Adipocyte (in vitro differentiated cells): ENCODE measurements at places on chromosomes 4 and X.

DNA sequence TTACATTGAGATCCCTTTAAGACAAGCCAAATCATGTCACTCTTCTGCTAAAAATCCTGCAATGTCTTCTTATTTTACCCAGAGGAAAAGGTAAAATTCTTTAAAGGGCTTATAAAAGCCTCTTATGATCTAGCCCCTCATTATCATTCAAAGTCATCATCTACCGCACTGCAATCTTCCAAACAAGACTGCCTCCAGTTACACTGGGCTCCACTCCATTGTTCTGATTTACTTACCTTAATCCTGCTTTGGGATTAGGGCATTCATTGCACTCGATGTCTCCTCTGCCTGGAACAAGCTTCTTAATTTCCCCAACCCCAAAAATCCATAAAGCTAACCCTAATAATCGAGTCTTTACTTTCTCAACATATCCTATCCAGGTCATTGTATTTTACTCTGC lies 269.1 kb downstream of the PCDH18 start:
- no peak for DNase-seq

- no peak for DNase-seq
Measured at GRCh38 chr4:186347743-186348142, 81.8 kb downstream of the F11 start.

- no peak for DNase-seq
Measured at GRCh38 chrX:10064736-10065135, 92.0 kb upstream of the CLCN4 start.

- DNase-seq = no peak
Measured at GRCh38 chr4:7095611-7096155, 27.8 kb upstream of the GRPEL1 start.

- no peak for DNase-seq
Measured at GRCh38 chr4:75232546-75232945, 281.7 kb downstream of the RCHY1 start.

GRCh38 chr4:15695240-15695699 lies 7.6 kb upstream of the BST1 start:
- peak; percentile 25 for DNase-seq

- no peak for DNase-seq
Measured at GRCh38 chrX:9418262-9418661, 46.6 kb upstream of the TBL1X start.

- DNase-seq = peak; percentile 81
Measured at GRCh38 chr4:26032630-26033317, 118.8 kb downstream of the SMIM20 start.

DNA sequence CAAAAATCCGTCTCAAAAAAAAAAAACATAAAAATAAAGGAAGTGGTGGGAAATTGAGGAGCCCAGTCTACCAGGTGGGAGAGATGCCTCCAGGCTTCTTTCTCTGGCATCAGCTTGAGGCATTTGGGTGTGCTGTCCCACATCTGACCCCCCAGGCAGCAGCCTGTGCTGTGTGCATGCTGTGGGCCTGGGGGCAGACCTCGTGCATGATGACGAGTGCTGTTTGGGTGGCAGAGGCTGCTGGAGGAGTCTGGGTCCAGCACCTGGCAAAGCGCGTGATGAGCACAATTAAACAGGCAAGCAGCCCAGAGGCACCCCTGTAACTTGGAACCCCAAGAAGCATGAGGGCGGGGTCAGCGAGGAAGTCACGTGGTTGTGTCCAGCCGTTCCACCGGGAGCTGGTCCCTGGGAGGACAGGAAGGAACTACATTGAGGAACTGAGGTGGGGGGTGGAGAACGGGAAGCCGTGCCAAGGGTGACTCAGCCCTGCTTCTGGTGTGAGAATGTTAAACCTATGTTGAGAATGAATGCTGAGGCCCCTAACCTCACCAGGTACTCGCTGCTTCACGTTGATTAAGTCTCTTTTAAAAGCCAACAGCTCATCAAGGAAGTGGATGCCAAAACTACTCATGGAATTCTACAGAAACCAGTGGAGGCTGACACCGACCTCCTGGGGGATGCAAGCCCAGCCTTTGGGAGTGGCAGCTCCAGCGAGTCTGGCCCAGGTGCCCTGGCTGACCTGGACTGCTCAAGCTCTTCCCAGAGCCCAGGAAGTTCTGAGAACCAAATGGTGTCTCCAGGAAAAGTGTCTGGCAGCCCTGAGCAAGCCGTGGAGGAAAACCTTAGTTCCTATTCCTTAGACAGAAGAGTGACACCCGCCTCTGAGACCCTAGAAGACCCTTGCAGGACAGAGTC lies 6.1 kb downstream of the TACC3 start:
- no peak for DNase-seq

DNA sequence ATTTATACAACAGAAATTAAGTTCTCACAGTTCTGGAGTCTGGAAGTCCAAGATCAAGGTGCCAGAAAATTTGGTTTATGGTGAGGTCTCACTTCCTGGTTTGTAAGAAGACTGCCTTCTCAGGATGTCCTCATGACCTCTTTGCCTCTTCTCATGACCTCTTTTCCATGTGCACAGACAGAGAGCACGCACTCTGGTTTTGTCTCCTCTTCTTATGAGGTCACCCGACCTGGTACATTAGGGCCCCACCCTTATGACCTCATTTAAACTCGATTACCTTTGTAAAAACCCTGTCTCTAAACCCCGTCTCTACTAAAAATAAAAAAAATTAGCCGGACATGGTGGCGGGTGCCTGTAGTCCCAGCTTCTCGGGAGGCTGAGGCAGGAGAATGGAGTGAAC lies 155.9 kb downstream of the KIT start:
- no peak for DNase-seq

DNA sequence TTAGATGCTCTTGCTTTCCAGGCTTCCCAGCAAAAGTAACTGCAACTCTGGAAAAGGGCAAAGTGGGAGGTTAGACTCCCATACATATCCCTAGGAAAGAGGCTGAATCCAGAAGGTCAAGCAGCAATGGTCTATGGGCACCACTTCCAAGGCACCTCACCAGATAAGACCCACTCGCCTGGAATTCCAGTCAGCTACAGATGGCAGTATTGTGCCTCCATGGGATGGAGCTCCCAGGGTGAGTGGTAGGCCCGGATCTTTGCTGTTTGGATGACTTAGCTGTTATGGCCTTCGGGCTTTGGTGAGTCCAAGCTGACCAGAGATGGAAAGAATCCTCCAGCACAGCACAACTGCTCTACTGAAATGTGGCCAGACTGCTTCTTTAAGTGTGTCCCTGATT lies 688.0 kb downstream of the PCDH19 start:
- no peak for DNase-seq

DNA sequence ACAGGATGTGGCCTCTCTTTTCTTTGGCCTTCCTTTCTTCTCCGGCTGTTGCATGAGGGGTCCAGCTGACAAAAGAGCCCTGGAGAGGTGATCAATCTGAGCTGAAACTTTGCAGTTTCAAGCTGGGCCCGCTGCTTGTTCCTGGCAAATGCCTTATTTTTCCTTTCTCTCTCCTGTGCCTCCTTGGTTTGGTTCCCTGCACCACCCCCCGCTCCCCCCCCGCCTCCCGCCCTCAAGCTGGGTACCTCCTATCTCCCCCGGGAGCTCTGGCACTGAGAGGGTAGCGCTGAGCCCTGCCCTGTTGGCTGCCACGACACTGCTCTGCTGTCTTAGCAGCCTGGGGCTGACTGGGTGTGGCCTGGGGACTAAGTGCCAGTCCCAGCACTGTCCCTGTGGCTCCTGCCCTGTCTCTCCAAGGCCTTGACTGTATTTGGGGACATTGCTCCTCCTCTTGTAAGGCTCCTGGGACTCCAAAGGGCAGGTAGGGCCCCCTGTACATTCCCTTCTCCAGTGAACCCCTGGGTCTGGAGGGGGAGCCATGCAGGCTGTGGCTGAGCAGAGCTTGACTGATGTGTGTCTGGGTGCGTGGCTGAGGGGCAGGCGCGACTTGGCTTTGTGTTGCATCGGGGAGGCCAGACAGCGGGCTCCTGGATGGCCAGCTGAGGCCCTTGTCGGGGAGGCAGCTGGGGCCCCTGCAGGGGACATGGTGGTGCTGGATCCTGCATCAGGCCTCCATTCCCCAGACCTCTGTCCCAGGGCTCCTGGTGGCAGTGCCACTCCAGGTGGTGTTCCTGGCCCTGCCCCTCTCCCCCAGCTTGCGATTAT lies 1.1 kb downstream of the PLXNA3 start:
- DNase-seq = peak; percentile 56

- DNase-seq = peak; percentile 78
Measured at GRCh38 chr4:71130827-71131603, 137.6 kb downstream of the DCK start.

DNA sequence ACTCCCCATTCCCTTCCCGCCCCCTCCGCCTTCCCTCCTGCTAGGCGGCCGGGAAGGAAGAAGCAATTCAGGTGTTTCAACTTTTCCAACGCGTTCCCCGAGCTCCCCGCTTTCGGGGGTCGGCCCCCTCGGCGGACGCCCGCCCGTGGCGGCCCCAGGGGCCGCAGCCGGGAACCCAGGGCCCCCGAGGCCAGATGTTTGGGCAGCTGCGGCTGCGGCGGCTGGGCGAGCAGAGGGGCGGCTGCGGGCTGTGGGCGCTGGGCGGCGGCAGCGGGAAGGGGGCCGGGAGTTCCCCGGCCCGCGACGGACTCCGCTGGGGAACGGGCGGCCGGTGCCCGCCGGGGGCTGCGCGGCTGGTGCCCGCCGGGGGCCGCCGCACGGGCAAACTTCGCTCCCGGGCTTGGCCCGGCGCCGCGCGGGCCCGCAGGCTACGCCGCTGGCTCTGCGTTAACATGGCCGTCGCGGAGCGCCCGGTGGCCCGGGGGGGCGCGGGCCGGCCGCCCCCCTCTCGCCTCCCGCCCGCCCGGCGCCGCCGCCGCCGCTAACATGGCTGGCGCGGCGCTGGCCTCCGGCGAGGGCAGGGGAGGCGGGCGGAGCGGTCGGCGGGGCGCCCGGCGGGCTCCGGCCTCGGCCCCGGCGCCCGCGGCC lies 510 bp downstream of the HMGB3 start:
- peak; percentile 38 for DNase-seq

- DNase-seq = no peak
Measured at GRCh38 chr4:182699795-182700194, 217.4 kb downstream of the DCTD start.

DNA sequence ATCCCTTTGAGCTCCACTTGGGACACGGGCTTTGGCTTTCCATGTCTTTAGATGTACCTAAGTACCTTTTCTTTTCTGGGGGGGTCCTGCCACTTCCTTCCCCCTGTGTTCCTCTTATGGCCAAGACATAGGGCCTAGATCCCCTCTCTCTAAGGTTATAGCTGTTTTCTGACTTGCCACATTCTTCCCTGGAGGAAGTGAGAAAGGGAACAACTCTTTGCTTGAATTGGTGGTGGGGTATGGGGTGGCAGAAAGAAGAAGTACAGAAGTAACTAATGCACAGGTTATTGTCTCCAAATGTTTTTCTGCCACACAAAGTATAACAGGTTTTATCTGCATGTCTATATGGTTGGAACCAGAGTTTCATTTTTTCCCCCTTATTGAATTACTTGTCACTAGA lies 29.7 kb upstream of the DIPK2B start:
- no peak for DNase-seq

DNA sequence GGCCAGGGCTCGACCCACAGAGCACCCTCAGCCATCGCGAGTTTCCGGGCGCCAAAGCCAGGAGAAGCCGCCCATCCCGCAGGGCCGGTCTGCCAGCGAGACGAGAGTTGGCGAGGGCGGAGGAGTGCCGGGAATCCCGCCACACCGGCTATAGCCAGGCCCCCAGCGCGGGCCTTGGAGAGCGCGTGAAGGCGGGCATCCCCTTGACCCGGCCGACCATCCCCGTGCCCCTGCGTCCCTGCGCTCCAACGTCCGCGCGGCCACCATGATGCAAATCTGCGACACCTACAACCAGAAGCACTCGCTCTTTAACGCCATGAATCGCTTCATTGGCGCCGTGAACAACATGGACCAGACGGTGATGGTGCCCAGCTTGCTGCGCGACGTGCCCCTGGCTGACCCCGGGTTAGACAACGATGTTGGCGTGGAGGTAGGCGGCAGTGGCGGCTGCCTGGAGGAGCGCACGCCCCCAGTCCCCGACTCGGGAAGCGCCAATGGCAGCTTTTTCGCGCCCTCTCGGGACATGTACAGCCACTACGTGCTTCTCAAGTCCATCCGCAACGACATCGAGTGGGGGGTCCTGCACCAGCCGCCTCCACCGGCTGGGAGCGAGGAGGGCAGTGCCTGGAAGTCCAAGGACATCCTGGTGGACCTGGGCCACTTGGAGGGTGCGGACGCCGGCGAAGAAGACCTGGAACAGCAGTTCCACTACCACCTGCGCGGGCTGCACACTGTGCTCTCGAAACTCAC lies 3.6 kb downstream of the MID1IP1 start:
- peak; percentile 48 for DNase-seq

DNA sequence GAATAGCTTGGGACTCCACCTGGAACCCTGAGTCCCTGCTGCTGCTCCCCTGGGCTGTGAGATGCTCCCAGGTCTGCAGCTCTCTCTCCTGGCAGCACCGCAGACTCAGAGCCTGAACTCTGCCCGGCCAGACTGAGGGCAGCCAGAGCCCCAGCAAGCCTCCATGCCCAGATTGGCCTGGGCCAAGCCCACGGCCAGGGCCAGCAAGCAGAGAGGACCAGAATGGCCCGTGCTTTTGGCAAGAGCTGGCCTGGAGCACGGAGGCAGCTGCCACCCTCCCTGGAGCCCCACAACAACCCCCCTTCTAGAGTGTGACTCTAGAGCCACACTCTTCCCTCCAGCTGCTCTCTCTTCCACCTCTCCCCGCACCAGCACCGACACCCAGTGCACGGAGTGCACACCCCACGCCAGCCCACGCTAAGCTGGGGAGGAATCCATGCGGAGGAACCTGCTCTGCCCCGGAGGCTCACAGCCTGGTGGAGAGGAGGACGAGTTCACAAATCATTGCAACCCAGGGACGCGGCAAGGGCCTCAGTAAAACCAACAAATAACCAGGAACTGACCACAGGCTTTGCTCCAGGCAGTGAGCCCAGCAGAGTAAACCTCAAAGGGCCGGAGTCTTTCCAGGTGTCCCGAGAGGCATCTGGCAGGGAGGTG lies 110.3 kb downstream of the HMX1 start:
- no peak for DNase-seq

DNA sequence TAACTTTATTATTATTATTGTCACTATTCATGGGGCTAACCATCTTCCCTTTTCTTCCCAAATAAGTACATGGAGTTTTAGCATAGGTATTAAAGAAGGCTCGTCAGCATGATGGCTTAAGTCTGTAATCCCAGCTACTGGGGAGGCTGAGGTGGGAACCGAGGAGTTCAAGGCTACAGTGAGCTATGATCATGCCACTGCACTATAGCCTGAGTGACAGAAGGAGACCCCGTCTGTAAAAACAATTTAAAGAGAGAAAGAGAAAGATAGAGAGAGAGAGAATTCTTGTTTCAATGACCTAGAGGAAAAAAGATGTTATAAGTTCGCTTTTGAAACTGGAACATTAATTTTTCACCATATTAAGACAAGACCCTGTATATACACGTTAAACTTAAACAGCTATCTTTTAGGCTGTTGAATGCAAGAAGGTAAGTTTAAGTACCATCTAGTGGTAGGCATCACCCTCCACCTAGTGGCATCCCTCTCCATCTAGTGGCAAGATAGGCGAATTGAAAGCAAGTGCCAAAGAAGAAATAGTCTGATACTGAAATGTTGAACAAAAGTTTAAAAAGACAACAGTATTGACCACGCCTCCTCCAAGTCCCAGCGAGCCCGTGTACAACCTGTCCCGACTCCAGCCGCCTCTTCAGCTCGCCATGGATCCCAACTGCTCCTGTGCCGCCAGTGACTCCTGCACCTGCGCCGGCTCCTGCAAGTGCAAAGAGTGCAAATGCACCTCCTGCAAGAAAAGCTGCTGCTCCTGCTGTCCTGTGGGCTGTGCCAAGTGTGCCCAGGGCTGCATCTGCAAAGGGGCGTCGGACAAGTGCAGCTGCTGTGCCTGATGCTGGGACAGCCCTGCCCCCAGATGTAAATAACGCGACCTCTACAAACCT lies 26.0 kb upstream of the YTHDC1 start:
- peak; percentile 84 for DNase-seq
